ENCODE measurements at places on chromosomes 5 and 9.

DNA sequence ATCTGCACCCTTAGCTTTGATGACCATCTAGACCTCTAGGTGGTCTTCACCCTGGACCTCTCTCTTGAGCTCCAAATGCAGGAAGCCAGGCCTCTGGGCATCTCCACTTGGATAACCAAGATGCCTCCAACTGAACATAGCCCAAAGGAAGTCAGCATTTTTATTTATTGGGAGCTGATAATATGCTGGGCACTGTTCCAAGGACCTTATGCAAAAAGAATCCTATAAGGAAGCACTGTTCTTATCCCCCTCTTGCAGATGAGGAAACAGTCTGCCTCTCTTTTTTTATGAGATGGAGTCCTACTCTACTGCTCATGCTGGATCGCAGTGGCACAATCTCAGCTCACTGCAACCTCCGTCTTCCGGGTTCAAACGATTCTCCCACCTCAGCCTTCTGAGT is 219.9 kb downstream of the CDK5RAP2 start:
- DNase-seq, result no peak

DNA sequence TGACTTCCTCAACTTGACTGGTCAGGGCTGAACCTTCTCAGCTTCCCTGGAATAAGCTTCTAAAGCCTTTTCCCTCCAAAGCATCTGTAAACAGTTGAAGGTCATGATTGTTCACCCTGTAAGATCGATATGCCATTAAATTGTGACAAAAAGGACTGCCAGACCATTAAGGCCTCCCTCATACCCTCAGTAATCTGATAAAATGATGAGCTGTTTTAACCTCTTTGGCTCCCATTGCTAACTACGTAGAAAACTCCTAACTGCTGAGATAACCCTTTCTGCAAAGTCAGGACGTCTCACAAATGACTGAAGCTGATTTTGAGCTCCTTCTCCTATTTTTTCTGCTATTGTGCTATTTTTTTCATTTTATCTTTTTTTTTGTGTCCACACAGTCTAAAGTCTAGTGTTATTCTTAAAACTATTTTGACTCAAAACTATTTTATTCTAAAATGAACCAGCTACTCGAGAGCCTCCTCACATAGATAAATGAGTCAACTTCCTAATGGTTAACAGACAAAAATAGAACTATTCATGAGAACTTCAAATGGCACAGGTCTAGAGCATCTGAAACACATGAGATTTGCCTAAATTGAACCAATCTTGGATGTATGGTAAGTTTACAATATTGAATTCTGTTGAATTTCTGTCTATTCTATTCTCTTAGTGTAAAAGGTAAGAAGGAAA is 395.6 kb upstream of the TLE4 start:
- DNase-seq, result no peak

GRCh38 chr5:160108124-160108523 is 11.1 kb downstream of the PWWP2A start:
- DNase-seq, result no peak

- DNase-seq, result no peak
Measured at GRCh38 chr9:125743682-125744428, 3.3 kb upstream of the PBX3 start.

DNA sequence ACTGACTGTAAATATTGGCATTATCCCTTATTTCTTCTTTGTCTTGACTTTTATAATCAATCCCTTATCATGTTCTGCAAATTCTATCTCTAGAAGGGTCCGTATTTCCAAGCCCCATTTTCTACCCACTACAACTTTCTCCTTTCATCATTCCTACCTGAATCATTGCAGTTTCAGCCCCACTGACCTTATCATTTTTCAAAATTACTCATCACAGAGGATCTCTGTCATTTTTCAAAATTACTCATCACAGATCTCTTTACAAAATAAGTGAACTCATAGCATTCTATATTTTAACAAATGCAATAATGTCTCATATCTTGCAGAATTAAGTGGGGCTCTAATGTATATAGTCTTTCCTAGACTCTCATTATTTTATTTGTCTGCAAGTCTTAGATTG is 256.9 kb upstream of the COX7C start:
- DNase-seq, result no peak

GRCh38 chr5:107813559-107813958 is 142.8 kb upstream of the EFNA5 start:
- no peak for DNase-seq

- no peak for DNase-seq
Measured at GRCh38 chr5:20524991-20525529, 537.1 kb upstream of the CDH18 start.

- DNase-seq, result no peak
Measured at GRCh38 chr9:3586066-3586465, 60.3 kb upstream of the RFX3 start.

GRCh38 chr9:96619491-96620180 is at the start of gene CDC14B:
TSS of gene CDC14B (minus strand) at chr9:96619843. CDS start at chr9:96619378, 465 bp downstream.
- DNase-seq, result peak; percentile 81

GRCh38 chr5:120982351-120982750 is 518.3 kb downstream of the PRR16 start:
- no peak for DNase-seq

- no peak for DNase-seq
Measured at GRCh38 chr5:130350131-130350530, 445.9 kb downstream of the CHSY3 start.

- peak; percentile 67 for DNase-seq
Measured at GRCh38 chr9:15104826-15105420, 194.7 kb upstream of the FREM1 start.

DNA sequence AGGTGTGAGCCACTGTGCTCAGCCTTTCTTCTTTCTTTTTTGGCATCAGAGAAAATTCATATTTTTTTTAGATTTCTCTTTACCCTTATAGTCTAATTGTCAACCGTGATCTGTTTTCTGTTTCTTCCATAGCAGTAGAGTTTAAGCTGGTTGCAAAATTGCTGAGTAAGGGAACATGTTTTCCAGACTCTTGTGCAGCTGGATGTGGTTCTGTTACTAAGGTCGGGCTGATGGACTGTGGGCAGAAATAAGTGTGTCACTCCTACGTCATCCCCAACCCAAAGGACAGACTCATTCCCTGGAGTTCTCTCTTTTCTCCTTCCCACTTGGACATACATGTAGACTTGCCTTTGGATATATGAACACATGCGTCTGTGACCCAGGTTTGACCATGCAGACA is 64.1 kb upstream of the GOLM1 start:
- DNase-seq, result no peak

- DNase-seq, result no peak
Measured at GRCh38 chr5:174272671-174273070, 227.2 kb downstream of the NSG2 start.

- no peak for DNase-seq
Measured at GRCh38 chr5:110463106-110463505, 263.4 kb downstream of the TMEM232 start.

DNA sequence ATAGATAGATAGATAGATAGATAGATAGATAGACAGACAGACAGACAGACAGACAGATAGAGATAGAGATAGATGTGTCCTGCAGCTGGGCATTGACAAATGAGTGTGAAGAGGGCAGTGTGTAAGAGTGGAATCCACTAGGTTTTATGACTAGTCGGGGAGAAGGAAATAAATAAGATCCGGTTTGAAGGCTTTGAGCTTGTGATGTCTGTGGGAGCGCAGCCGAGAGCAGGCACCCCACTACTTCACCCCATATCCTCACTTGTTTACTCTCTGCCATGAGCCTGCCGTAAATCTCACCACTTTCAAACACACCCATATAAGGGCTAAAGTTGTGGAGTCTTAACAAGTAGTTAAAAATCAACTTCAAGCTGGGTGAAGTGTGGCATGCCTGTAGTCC is 1.4 kb upstream of the SUSD1 start:
- DNase-seq, result peak; percentile 28

DNA sequence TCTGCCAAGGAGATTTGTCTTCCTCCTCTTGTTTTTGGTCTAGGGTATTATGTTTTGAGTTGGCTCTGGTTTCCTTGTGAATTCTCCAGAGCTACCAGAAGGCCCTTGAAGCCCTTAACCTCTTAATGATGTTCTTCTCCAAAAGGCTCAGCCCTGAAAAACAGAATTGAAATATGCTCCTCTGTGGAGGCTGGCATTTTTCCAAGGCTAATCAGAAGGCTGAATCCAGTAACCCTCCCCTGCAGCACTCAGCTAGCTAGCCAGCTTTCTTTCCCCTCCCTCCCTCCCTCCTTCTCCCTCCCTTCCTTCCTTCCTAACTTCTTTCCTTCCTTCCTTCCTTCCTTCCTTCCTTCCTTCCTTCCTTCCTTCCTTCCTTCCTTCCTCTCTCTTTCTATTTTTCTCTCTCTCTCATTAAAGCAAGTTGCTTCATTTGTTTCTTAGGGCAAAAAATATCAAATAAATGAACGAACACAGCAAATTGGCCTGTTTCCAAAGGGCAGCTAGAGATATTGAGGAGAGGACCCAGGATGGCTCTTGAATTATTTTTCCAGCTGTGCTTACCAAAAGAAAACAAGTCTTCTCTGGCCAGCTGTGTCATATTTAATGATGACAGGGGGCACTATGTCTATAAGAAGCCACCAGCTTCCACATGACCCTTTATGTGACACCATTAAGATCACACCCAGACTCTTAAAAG is 38.7 kb downstream of the JAKMIP2 start:
- DNase-seq, result no peak

DNA sequence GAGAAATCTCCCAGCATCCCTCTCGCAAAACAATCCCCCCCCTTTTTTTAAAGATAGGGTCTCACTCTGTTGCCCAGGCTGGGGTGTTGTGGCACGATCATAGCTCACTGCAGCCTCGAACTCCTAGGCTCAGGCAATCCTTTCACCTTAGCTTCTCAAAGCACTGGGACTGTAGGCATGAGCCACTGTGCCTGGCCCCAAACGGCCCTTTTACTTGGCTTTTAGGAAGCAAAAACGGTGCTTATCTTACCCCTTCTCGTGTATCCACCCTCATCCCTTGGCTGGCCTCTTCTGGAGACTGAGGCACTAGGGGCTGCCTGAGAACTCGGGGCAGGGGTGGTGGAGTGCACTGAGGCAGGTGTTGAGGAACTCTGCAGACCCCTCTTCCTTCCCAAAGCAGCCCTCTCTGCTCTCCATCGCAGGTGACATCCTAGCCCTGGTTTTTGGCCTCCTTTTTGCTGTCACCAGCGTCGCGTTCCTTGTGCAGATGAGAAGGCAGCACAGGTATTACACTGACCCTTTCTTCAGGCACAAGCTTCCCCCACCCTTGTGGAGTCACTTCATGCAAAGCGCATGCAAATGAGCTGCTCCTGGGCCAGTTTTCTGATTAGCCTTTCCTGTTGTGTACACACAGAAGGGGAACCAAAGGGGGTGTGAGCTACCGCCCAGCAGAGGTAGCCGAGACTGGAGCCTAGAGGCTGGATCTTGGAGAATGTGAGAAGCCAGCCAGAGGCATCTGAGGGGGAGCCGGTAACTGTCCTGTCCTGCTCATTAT is 6.8 kb downstream of the CA9 start:
- no peak for DNase-seq

DNA sequence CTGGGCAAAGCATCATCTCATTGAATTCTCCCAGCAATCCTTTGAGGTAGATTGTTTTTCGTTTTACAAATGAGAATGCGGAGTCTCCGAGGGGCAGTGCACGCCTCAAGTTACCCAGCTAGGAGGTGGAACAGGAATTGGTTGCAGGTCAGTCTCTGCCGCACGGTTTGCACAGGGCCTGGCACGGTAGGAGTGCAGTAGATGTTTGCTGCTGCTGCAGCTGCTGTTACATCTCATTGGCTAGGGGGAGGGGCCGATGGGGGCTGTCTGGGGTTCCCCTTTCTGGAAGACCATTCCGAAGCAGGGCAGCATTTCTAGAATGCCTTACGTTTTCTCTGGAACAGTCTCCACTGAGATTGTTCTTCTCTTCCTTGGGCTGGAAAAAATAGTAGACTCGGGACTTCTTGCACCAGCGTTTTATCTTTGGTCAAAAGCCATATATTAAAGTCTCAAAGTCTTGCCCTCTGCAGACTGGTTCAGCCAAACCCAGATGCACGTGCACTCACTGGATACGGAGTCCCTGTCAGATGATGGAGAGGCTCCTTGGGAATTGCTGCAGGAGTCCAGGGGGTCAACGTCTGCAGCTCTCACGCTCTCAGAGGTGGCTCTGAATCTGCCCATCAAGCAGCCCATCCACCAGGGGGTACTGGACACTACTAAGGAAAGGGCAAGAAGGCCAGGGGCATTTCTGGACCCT is 1.2 kb downstream of the USP20 start:
- DNase-seq, result peak; percentile 69

DNA sequence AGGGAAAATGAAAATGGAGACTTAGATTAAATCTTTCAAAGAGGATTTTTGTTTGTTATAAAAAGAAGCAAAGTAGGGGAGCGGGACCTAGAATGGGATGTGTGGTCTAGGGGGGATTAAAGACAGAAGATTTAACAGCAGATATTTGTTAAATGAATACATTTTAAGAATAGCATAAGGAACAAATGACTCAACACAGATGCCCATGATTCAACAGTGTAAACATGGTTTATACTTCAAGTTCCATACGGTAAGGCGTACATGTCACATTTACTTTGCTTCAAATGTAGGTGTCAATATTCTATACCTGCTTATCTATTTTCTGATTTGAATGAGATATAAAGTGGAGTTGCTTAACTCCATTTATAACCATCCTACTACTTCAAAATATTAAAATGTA is 1.5 kb downstream of the TICAM2 start:
- no peak for DNase-seq

- peak; percentile 51 for DNase-seq
Measured at GRCh38 chr9:113523421-113524141, 60.1 kb downstream of the RGS3 start.

DNA sequence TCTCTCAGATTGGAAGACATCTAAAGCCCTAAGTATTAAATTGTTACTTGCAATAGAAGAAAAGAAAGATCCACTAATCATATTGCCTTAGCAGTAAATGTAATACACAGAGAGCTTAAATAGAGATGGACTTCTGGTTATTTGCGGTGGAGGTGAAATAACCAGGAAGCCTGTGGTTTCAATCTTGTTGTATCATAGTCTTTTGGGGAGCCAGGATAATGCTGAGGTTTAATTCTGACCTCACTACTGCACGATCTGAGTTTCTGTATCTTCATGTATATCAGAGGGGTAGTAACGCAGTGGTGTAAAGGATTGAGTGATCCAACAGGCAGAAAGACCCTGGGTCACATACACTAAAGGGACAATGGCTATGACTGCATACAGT is 71.7 kb downstream of the ANKRD55 start:
- no peak for DNase-seq

DNA sequence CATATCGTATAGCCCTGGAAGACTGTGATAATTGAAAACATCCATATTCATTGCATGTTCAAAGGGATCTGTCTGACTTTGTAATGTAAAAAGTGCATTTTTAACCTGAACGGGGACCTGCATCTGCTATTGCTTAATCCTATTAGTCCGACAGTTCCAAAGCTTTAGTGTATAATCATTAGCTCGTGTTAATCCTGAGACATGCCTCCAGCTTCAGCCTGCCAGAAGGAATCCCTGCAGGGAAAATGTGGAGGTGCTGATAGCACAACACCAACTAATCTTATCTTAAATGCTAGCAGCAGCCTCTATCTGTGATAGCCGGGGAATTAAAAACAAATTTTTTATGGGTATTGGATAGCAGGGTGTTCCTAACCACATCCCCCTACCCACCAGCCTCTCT is 495.2 kb downstream of the TLE4 start:
- DNase-seq, result no peak

GRCh38 chr9:6899274-6899673 is 141.5 kb downstream of the KDM4C start:
- no peak for DNase-seq

- peak; percentile 32 for DNase-seq
Measured at GRCh38 chr9:95181226-95181818, 136.2 kb downstream of the FANCC start.

- peak; percentile 76 for DNase-seq
Measured at GRCh38 chr9:120710110-120710981, 3.9 kb downstream of the MEGF9 start.

All from natural killer cell (primary cell).